T-helper 2 cell (primary cell): ENCODE measurements at places on chromosomes 4 and X.

DNA sequence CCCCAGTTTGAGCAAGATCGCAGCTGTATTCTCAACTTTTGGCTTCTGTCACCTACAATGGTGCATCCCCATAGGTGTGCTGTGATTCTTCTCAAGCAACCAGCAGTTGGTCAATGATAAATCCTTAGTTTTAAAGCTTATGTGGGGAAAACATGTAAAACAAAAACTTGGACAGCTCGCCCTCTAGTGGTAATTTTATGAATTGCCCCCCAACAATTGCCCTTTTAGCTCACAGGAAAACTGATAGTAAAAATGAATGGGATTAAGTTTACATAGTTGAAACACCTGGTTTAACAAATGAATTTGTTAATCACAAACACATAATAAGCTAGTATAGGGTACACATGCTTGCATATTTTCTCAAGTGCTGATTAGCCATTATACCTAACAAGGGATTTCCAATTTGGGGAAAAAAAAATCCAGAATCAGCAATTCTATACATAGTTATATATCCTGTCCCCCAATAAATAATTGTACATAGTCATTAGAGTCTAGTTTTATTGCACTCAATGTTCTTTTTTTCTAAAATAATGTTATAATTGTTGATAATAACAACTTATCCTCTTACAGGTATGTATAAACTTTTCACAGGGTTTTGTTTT, 30.1 kb downstream of the TEX13A start:
- DNase-seq: no peak

- no peak for DNase-seq
Observed at GRCh38 chrX:48003367-48003757, 427 bp downstream of the ZNF182 start.

DNA sequence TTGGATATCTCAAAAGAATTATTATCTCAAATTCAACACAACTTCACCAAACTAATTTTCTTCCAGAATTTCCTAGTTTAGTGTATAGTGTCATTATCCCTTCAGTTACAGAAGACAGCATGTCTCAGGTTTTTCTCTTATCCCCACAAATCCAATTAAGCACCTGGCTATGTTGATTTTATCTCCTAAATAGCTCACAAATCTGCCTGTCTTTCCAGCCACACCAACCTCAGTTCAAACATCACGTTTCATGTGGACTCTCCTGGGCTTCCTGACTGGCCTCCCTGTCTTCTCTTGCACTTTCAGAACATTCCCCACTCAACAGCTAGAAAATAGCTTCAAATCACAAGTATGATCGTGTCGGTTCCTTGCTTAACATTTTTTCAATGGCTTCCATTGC, 14.8 kb downstream of the STK32B start:
- no peak for DNase-seq

GRCh38 chrX:103774070-103774642, 2.5 kb upstream of the PLP1 start:
- DNase-seq: no peak

GRCh38 chr4:128519163-128519830, 231.7 kb upstream of the PGRMC2 start:
- DNase-seq: no peak

DNA sequence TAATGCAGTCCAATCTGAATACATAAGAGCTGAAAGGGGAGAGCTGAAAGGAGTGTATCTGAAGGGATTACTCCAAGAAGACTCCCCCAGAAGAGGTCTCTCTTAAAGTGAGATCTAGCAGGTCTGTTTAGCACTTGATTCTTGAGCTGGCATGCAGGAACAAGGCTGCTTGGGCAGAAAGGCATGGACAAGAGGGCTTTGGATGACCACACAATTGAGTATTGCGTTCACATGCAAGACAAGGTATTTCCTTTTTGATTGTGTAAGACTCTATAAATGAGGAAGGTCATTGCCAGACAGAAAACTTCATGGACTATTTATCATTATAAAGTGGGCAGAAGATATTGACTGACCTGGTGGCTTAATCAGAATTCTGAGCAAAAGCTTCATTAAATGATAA, 145.5 kb upstream of the AFF2 start:
- no peak for DNase-seq

- DNase-seq: no peak
Observed at GRCh38 chr4:4985844-4986243, 33.4 kb downstream of the CYTL1 start.

DNA sequence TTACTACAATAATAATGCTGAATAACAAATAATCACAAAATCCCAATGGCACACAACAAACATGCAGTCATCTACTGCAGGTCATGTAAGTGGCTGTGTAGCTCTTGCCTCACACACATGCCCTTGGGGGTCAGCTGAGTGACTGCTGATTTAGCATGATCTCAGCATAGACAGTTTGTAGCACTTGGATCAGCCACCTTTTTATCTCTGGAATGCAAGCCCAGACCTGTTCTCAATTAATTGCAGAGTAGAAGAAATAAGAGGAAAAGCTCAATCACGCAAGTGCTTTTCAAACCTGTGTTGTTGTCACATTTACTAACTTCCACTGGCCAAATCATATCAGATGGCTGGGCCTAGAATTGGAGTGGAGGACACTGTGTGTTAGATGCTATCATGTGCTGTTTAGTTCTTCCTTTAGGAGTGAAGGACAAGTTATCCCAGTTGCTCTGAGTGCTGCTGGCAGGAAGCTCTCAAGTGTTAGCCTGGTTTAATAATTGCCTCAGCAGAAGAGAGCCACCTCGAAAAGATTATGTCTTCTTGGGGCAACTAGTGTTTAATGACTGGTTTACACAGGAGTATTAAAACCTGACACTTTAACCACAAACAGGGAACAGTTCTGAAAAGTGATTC, 128.3 kb upstream of the EPHA5 start:
- no peak for DNase-seq

DNA sequence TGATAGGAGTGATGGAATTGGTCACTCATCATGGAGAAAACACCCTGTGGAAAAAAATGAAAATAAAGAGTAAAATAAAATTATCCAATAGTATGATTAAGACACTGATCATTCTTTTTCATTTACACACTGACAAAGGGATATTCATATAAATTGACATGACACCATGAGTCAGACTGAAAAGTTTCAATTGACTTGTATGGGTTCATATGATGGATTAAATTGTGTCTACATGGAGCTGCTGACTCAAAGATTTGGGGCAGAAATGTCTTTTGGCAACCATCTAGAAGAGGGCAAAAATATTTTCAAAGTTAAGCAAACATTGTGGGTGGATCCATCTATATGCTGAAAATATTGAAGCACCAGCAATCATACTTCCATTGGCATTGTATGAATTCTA, 153.4 kb upstream of the PPP3CA start:
- DNase-seq: no peak

DNA sequence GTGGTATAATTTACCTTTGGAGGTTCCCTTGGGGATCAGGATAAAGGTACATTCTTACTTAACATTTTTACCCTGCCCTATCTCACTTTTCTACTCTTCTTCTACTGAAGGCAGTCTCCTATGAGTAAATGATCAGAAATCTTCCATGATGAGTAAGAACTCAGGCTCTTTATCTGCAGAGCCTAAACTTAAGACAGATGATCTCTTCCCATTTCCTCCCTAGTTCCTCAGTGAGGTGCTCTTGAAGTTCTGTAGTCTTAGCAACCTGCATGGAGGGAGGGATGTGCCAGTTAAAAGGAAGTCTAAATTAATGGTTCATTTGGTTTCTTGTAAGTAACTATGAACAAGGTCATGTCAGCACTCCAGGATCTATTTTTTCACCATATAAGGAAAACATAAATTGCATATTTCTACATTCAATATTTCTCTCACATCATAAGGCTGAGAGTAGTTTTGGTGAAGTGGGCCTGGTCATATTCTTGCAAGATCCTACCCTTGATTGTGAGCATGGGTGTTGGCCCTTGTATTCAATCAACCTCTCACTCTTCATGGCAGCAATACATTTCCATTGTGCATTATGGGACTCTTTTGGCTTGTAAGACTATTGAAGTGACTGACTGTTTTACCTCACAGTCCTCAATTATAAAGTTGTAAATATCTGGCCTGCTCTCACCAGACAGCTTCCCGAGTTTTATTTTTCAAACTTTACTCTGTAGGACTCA, 295.5 kb downstream of the SLC7A11 start:
- DNase-seq: no peak

- no peak for DNase-seq
Observed at GRCh38 chrX:68844581-68844980, 15.8 kb downstream of the EFNB1 start.

DNA sequence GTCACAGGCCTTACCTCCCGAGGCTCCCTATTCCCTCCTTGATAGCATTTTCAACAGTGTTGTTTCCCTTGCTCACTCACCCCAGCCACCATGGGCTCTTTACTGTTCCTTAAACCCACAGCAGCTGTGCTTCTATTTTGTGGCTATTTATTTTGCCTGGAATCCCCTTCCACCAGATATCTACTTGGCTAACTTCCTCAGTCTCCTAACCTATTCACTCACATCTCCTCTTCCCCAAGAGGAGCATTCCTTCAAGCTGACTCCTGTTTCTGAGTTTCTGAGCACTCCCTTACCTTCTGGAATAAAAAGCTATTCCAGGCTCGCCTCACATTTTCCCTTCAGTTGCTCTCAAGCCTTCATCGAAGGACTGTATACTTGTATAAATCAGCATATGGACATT, 50.5 kb downstream of the CXCL1 start:
- no peak for DNase-seq

DNA sequence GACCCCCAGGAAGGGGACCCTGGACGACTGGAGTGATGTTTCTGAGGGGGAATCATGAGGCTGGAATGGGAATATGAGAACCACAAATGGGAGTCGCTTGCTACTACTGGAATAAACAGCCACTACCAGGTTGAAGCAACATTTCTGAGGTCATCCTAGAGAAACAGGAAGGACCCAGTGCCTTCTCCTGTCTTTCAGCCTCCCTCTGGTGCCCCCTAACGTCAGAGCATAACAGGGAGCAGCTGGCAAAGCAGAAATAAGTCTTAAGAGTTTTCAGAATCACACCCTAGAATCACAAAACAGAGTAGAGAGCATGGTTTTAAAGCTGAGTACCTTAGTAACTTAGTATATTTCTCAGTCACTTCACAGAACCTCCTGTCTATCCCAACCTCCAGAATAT, 347.8 kb upstream of the PITX2 start:
- DNase-seq: no peak

GRCh38 chr4:173486714-173487392, 43.2 kb downstream of the HAND2 start:
- DNase-seq: no peak

DNA sequence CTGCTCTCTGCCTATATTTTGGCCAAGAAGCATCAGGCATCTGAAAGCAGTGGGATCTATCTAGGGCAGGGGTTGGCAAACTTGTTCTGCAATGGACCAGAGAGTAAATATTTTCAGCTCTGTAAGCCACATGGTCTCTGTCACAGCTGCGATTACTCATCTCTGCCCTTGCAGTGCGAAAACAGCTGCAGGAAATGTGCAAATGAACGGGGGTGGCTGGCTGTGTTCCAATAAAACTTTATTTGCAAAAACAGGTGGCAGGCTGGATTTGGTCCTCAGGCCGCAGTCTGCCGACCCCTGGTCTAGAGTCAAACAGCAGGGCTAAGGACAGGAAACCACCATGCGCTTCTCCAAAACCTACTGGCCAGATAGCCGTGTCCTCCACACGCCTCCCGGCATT, 48.6 kb downstream of the ACOX3 start:
- no peak for DNase-seq

- no peak for DNase-seq
Observed at GRCh38 chr4:148312956-148313490, 129.2 kb downstream of the NR3C2 start.

DNA sequence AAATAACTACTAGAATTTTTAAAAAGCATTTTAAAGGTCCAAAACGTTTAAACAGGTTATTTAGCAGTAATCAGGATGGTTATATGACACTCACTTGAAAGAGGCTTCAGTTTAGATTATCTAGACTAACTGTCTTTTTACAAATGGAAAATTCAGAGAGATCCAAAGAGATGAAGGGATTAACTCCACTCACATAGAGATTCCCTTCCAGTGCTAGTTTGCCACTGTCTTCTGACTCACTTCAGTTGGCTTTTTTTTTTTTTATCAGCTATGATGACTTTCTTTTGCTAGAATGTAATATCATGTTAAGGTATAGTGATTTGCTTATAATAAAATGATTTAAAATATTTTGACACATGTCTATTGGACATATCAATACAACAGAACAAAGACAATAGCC, 43.8 kb downstream of the GALNT7 start:
- no peak for DNase-seq

- no peak for DNase-seq
Observed at GRCh38 chrX:40012039-40012867, 85.5 kb downstream of the BCOR start.

DNA sequence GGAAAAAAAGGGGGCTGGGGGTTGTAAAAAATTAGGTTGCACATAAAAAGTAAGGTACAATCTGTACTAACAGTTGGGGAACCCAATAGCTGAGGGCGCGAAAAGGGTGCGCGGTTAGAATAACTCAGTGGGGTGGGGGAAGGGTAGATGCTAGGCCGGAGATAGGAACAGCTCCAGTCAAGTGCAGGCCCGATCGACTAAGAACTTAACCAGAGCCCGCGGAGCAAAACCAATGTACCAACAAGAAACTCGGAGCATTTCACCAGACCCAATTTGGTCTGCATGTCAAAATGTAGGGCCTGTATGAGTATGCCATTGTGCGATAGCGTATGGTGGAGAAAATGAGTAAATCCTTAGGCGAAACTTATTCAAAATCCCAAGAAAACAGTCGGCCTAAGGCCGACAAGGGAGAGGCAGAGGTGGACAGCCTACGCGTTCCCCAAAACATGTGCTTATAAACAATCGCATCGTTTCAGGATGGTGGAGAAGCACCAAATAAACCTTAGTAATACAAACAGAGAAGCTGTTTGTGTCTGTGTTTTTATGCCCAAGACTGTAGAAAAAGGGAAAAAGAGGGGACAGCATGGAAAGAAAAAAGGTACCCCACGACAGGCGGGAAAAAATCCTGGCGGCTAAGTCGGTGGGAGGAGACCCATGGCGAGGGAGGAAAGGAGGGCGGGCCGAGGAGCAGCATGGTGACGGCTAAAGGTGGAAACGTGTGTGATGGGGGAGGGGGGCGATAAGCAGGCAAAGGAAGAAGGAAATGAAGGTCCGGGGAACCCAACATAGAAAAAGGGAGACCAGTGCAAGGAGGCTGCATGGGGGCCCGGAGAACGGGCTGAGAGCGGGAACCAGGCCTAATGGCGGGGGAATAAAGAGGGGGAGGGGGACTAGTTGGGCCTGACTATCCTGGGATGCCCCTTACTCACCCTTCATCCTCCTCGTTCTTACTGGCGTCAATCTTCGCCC, 990 bp downstream of the HNRNPD start:
- DNase-seq: peak; percentile 43

DNA sequence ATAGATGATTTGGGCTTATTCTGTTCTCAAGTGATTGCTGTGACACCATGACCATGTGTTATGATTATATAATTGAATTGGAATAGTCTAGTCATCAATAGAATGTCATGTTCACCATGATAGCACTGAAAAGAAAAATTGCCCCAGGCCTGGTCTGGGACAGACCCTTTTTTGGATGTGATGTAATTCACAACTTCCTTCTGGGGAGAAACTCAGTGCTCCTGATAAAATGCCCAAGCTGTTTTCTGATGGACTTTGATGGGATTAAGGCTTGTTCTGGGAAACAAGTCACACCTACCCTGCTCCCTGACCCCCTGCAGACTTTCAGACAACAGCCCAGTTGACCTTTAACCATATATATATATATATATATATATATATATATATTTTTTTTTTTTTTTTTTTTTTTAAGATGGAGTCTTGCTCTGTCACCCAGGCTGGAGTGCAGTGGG, 65.3 kb downstream of the RHOH start:
- no peak for DNase-seq

- DNase-seq: no peak
Observed at GRCh38 chr4:52376132-52376704, 282.9 kb downstream of the USP46 start.

- DNase-seq: no peak
Observed at GRCh38 chr4:116953947-116954346, 131.4 kb downstream of the TRAM1L1 start.
